CD4-positive, alpha-beta T cell treated with Interleukin-4 for 4 hours (primary cell): ENCODE measurements at places on chromosomes 12 and 14.
A peak's percentile ranks its signal among the peaks of the same experiment; 100 is the strongest.

GRCh38 chr12:30792648-30793499, 38.1 kb upstream of the CAPRIN2 start:
- DNase-seq, result no peak

- no peak for DNase-seq
Measured at GRCh38 chr12:64621257-64621942, 11.1 kb downstream of the RASSF3 start.

DNA sequence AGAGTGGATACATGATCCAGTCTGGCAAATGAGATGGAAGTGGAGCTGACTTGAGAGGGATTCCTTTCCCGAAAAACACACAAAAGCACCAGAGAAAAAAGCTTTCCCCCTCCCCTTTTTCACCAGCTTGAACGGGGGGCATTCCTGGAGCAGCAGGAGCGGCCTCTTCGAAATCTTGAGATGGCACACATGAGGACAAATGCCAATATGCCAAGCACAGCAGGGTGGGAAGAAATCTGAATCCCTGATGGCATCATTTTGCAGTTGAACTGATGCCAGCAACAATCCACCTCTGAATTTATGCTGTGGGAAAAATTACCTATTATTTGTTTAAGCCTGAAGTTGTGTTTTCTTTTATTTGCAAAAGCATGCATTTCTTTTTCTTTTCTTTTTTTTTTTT, 29.7 kb upstream of the BICD1 start:
- no peak for DNase-seq

DNA sequence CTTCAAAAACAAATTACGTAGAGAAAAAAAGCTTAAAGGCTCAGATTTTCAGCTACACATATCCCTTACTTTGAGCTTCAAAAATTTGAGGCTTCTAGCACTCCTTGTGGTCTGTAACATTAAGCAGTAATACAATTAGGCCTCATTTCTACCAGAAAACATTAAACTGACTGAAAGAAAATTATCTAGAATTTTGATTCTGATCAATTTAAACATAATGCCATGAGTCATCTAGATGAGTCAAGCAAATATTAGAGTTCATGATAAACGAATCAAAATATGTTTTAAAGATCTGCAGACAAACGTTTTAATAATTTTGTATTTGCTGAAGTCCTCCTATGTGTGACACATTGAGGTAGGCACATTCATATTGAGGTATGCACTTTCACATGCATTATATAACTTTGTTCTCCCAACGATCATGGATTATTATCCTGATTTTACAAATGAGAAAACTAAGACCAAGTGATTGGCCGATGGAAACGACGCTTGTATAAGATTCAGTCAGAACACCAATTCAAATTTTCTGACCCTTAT, 4.3 kb downstream of the OSBPL8 start:
- peak; percentile 37 for DNase-seq

GRCh38 chr12:32448586-32448985, 49.2 kb downstream of the FGD4 start:
- no peak for DNase-seq

- no peak for DNase-seq
Measured at GRCh38 chr12:39752482-39753137, 133.0 kb upstream of the ABCD2 start.

GRCh38 chr14:79670811-79671210, 540.5 kb downstream of the DIO2 start:
- no peak for DNase-seq

GRCh38 chr14:84090837-84091236, 1439.1 kb upstream of the FLRT2 start:
- DNase-seq, result no peak

- no peak for DNase-seq
Measured at GRCh38 chr12:132686825-132687210, 324 bp downstream of the POLE start.

DNA sequence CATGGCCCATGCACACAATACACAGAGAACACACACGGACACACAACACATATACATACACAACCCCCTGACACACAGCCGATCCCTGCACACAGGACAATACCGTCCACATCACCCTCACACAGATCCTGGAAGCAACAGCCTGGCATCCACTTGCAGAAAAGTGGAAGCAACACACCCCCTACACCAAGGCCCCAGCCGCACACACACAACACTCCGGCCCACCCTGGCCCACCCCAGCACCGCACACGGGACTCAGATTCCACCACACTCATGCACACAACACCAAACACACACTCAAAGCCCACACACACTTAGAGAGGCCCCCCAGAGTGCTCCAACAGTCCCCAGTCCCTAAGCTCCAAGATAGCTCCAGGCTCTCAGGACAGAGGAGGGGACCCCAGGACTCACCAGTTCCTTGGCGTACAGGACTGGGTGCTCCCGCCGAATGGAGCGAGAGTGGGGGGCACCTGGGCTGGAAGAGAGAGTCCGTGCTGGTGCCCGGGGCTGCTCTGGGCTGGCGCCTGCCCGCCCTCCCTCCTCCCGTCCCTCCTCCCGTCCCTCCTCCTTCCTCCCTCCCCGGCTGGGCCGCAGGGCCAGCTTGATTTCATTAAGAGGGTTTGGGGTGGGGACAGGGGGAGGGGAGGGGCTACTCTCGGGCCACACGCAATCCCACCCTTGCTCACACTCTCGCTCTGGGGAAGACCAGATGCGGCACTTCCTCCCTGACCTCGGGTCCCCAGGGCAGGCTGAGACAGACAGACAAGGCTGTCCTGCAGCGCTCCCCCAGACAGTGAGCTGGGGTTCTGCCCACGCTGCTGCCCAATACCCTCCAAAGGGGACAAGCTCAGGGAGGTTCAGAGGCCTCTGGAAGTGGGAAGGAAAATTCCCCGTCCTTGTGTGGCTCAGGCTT, at the start of gene TMEM119:
TMEM119 (minus strand) TSS at position 526 of the 913 bp plus-strand sequence. CDS start 5,701 bp downstream, outside the sequence.
- no peak for DNase-seq
